A549 treated with DMSO at 1 μM for 4 hours (cell line): ENCODE measurements at places on chromosomes 6 and 20. TPM values are rescaled to one million over a fixed set of nuclear protein-coding genes. Genes with fewer than 3 reads are reported as not detected.

Gene LY6G6C
- total RNA-seq, result 0.12 to 0.20 TPM in 2 of 5 replicates, not detected in the others

Gene VGLL2
- total RNA-seq, result not detected in 5 replicates

Gene PGBD1
- 3.9 to 5.8 TPM (median 5.0 TPM) in 5 replicates for total RNA-seq

Gene SAMD5
- total RNA-seq, result 0.69 to 1.1 TPM (median 0.79 TPM) in 5 replicates

Gene R3HDML
- total RNA-seq, result 0.13 to 0.55 TPM (median 0.23 TPM) in 5 replicates

Gene RIN2
- 34.8 to 40.3 TPM (median 36.4 TPM) in 5 replicates for total RNA-seq

Gene LPA
- 0.02 to 0.03 TPM in 2 of 5 replicates, not detected in the others for total RNA-seq

Gene TMEM217
- 0.66 to 1.0 TPM (median 0.85 TPM) in 5 replicates for total RNA-seq

Gene TSBP1
- not detected in 5 replicates for total RNA-seq

Gene PACRG
- 0.12 TPM in 1 of 5 replicates, not detected in the others for total RNA-seq

Gene TREML4
- not detected in 5 replicates for total RNA-seq

Gene COL9A3
- total RNA-seq, result 0.30 to 0.65 TPM (median 0.36 TPM) in 5 replicates

Gene OTOR
- total RNA-seq, result not detected in 5 replicates

Gene TRIM10
- total RNA-seq, result not detected in 5 replicates

Gene NTSR1
- total RNA-seq, result 0.10 to 0.33 TPM (median 0.20 TPM) in 5 replicates

Gene EMILIN3
- total RNA-seq, result 0.25 to 0.54 TPM (median 0.43 TPM) in 5 replicates

Gene WFDC10A
- total RNA-seq, result not detected in 5 replicates

Gene DEFB126
- not detected in 5 replicates for total RNA-seq

Gene CRISP3
- total RNA-seq, result not detected in 5 replicates

Gene PTGIS
- 0.05 to 0.08 TPM in 2 of 5 replicates, not detected in the others for total RNA-seq

Gene ZKSCAN3
- 1.3 to 2.0 TPM (median 1.8 TPM) in 5 replicates for total RNA-seq

Gene TRERF1
- total RNA-seq, result 5.7 to 10.0 TPM (median 8.6 TPM) in 5 replicates

Gene RBBP8NL
- total RNA-seq, result 0.03 TPM in 1 of 5 replicates, not detected in the others

Gene DEFB125
- total RNA-seq, result not detected in 5 replicates

Gene VPS16
- total RNA-seq, result 25.5 to 35.6 TPM (median 35.2 TPM) in 5 replicates

Gene FANCE
- 2.5 to 3.3 TPM (median 3.0 TPM) in 5 replicates for total RNA-seq

Gene HLA-DRA
- not detected in 5 replicates for total RNA-seq

Gene OPRM1
- not detected in 5 replicates for total RNA-seq

Gene PRPH2
- total RNA-seq, result not detected in 5 replicates

Gene DEF6
- 0.03 to 0.30 TPM (median 0.08 TPM) in 3 of 5 replicates, not detected in the others for total RNA-seq

Gene IYD
- 0.01 to 0.07 TPM (median 0.02 TPM) in 3 of 5 replicates, not detected in the others for total RNA-seq

Gene KIF13A
- total RNA-seq, result 20.8 to 25.6 TPM (median 24.7 TPM) in 5 replicates

Gene SLC26A8
- not detected in 5 replicates for total RNA-seq

Gene CLIC5
- not detected in 5 replicates for total RNA-seq

Gene LY6G6D
- not detected in 5 replicates for total RNA-seq

Gene IP6K3
- total RNA-seq, result 0.06 to 0.15 TPM (median 0.09 TPM) in 5 replicates

Gene DHX35
- total RNA-seq, result 7.9 to 8.8 TPM (median 8.2 TPM) in 5 replicates

Gene PACSIN1
- 0.04 to 0.14 TPM (median 0.06 TPM) in 5 replicates for total RNA-seq

Gene CTAGE9
- not detected in 5 replicates for total RNA-seq

Gene NEDD9
- 31.3 to 43.6 TPM (median 38.0 TPM) in 5 replicates for total RNA-seq

Gene THBS2
- total RNA-seq, result 0.01 to 0.17 TPM in 2 of 5 replicates, not detected in the others

Gene KCNB1
- total RNA-seq, result 0.26 to 1.1 TPM (median 0.29 TPM) in 5 replicates

Gene CRIP3
- 0.45 to 0.83 TPM (median 0.58 TPM) in 5 replicates for total RNA-seq

Gene C2
- 0.31 to 0.48 TPM (median 0.36 TPM) in 5 replicates for total RNA-seq

Gene FAM184A
- total RNA-seq, result 0.07 TPM in 1 of 5 replicates, not detected in the others

Gene ADAT2
- total RNA-seq, result 3.2 to 4.8 TPM (median 4.0 TPM) in 5 replicates

Gene TCP11
- total RNA-seq, result not detected in 5 replicates

Gene DCDC2
- total RNA-seq, result 3.3 to 4.1 TPM (median 3.8 TPM) in 5 replicates

Gene BTN1A1
- total RNA-seq, result 0.04 TPM in 1 of 5 replicates, not detected in the others

Gene GINS1
- 29.1 to 39.5 TPM (median 37.9 TPM) in 5 replicates for total RNA-seq
